ENCODE measurements at places on chromosomes 3 and 15. TPM values are rescaled to one million over a fixed set of nuclear protein-coding genes. Genes with fewer than 3 reads are reported as not detected.

Gene GREM1
- total RNA-seq: 0.07 TPM

Gene ROPN1
- not detected for total RNA-seq

Gene DLEC1
- total RNA-seq: under 0.01 TPM

Gene SH2D7
- total RNA-seq: not detected

Gene MAP3K13
- 27.7 TPM for total RNA-seq

Gene AADACL2
- total RNA-seq: not detected

Gene NPTN
- 59.8 TPM for total RNA-seq

Gene ANKRD34C
- total RNA-seq: not detected

Gene CPNE9
- not detected for total RNA-seq

Gene RABL3
- total RNA-seq: 23.1 TPM

Gene ATP13A5
- total RNA-seq: not detected

Gene THPO
- total RNA-seq: not detected

Gene ROBO2
- total RNA-seq: 4.0 TPM

Gene LYZL4
- total RNA-seq: not detected

Gene FGD5
- total RNA-seq: under 0.01 TPM

Gene CPNE4
- total RNA-seq: 0.28 TPM

Gene SCN11A
- under 0.01 TPM for total RNA-seq

Gene MORC1
- total RNA-seq: not detected

Gene FSTL1
- 122 TPM for total RNA-seq

Gene LMAN1L
- not detected for total RNA-seq

Gene CLDN16
- total RNA-seq: 1.0 TPM

Gene IL5RA
- total RNA-seq: not detected

Gene WDR93
- total RNA-seq: not detected

Gene TTC21A
- total RNA-seq: 0.34 TPM

Gene EAF2
- 4.2 TPM for total RNA-seq

Gene NPRL2
- total RNA-seq: 11.3 TPM

Gene MYEF2
- 3.8 TPM for total RNA-seq

Gene PIGX
- 24.9 TPM for total RNA-seq

Gene FBXW12
- total RNA-seq: not detected

Gene OR5K3
- total RNA-seq: not detected

Gene LMCD1
- total RNA-seq: 2.4 TPM

Gene P2RY13
- total RNA-seq: not detected

Gene IQCF5
- not detected for total RNA-seq

Gene INSYN1
- 1.7 TPM for total RNA-seq

Gene KNG1
- not detected for total RNA-seq

Gene TMCO5A
- not detected for total RNA-seq

Gene HYKK
- 1.4 TPM for total RNA-seq

Gene NUP210
- total RNA-seq: under 0.01 TPM

Gene TIMP4
- total RNA-seq: 1.4 TPM

Gene C3orf62
- 4.8 TPM for total RNA-seq

Gene GPX1
- total RNA-seq: 358 TPM

Gene IDH2
- total RNA-seq: 22.9 TPM
